ENCODE measurements at places on chromosomes 6 and 20.

- DNase-seq, result no peak
Observed at GRCh38 chr6:155152211-155153076, 111.4 kb upstream of the CLDN20 start.

- no peak for DNase-seq
Observed at GRCh38 chr6:63904650-63905248, 269.1 kb downstream of the PHF3 start.

- DNase-seq, result no peak
Observed at GRCh38 chr6:32615885-32616532, 21.2 kb upstream of the HLA-DQA1 start.

- DNase-seq, result no peak
Observed at GRCh38 chr20:36873498-36874189, 2.3 kb upstream of the TLDC2 start.

DNA sequence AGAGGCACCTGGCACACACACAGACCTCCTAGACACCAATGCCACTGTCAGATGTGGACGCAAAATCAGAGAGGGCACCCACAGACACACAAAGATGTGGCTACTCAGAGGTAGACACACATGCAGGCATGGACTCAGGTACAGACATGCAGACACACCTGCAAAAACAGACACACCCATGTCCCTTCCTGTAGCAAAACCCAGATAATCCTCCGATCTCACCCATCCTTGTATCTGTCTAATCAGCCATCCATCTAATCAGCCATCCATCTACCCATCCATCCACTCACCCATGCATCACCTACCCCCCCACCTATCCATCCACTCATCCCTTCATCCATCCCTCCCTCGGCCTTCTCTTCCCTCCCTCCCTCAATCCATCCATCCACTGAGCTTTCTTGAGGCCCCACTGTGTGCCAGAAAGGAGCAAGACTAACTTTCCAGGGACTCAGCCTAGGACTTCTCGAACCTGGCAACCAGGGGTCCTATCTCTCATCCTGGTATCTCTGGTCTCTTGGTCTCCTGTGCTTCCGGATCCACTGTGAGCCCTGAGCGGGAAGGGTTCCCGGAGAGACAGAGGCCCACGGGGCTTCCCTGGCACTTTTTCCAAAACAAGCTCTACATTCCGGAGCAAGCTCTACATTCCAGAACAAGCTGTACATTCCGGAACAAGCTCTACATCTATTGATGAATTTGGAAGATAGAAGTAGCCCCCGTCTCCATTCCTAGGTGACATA is 1.1 kb upstream of the TGM2 start:
- DNase-seq, result no peak

DNA sequence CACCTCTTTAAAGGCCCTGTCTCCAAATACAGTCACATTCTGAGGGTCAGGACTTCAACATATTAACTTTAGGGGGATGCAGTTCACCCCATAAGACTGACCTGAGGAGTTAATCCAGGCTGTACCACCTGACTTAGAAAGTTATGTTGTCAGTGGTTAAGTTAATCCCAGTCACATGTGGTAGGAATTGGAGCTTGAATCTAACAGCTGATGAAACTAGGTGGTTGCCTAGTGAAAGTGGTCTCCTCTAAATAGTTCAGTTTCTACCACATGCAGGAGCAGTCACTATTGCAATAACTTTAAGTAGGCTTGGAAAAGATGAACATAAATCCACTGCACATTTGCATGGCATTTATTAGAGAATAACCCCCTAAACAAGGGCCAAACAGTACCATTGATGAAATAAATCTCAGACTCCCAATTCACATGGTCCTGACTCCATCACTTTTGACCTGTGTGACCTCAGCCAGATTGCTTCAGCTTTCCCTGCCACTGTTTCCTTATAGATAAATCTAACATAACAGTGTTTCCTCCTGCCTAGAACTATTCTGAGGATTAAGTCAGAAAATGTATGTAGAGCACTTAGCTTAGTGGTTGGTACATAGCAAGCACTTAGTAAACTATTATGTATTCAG is 20.1 kb downstream of the SAMD5 start:
- DNase-seq, result no peak
